ENCODE measurements at places on chromosomes 6 and 20.

GRCh38 chr6:145823328-145823944 is 8.8 kb upstream of the FBXO30 start:
- no peak for DNase-seq

GRCh38 chr6:28490205-28490890 is 25.2 kb downstream of the GPX6 start:
- DNase-seq: no peak

GRCh38 chr20:52084727-52085126 is 106.9 kb downstream of the ZFP64 start:
- no peak for DNase-seq

GRCh38 chr20:49326026-49326425 is 48.2 kb upstream of the ZNFX1 start:
- DNase-seq: no peak

DNA sequence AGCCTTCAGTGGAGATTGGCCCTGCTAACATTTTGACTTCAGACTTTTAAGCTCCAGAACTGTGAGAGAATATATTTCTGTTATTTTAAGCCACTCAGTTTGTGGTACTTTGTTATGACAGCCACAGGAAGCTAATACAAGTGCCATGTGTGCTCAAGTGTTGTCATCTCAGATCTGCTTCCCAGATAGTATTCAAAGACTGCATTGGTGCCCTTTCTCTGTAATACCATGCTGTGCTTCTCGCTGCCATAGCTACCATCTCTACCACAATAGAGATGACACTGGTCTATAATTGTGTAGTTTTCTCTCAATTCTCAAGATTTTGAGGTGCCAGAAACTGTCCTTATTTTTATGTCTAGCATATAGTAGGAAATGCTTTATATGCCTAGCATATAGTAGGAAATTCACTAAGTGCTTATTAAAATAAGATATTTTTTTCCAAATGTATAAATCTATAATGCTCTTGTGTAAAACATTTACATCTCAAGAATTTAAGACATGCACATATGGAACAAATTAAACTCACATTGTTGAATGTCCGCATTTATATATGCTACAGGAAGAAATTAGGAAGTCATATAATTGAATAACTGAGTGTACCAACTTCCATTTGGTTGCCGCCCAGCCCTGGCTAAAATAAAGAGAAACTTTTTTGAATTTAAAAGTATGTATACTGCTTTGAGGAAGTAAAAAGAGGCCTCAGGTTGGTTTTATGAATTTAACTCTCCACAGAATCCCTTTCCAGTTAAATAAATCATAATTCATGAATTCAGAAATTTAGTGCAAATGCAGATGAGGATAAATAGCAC is 77.6 kb downstream of the TPBG start:
- no peak for DNase-seq

DNA sequence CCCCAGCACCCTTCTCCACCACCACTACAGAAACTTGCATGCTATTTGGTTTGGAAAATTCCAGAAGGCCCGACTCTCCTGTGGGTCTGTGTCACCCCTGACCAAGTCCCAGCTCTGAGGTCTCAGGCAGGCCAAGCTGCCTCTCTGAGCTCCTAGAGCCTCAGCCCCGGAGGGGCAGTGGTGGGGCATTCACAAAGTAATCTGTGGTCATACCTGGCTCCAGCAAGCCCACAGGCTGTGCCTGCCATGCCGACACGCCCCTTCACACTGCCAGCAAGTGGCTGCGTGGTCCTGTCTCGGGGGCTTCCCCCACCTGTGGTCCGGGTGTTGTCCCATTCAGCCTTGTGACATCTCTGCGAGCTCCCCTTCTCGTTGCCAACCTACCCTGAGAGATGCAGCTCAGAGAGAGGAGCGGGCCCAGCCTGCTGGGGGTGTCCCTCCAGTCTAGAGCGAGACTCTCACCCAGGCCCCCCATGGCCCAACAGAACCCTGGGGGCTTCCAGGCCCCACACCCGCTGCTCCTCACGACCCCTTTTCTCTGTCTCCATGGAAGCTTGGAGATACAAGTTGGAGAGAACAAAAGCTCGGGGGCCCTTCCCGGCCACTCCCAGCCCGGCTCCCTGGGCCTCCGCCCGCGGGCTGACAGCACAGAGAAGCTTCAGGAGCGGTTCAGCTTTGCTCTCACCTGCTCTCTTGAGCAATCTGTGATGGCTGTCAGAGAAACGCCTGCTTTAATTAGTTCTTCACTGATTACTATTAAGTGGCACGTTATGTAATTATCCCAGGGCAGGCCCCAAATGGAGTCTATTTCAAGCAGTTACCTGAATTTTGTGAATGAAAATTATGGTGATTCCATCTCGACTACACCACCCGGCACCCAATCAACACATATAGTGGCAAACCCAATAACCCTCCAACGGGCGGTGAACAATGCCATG is 147.7 kb upstream of the PHACTR3 start:
- DNase-seq: no peak

DNA sequence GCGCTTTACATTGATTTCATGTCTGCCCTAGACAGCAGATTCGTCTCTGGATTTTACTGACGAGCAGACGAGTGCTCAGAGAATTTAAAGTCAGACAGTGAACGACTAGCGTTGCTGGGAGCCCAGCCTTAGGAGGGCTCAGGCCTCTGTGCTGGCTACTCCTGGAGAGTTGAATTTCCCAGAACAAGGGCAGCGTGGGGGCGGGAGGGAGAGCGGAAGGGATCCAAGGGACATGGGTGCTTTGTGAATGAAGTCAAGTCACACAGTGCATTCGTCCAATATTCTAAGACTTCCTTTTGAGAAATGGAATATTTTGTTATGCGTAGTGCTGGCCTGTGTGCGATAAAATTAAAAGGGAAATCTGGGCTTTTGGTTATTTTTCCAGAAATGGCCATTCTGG is 126.5 kb downstream of the MYLK4 start:
- DNase-seq: no peak

DNA sequence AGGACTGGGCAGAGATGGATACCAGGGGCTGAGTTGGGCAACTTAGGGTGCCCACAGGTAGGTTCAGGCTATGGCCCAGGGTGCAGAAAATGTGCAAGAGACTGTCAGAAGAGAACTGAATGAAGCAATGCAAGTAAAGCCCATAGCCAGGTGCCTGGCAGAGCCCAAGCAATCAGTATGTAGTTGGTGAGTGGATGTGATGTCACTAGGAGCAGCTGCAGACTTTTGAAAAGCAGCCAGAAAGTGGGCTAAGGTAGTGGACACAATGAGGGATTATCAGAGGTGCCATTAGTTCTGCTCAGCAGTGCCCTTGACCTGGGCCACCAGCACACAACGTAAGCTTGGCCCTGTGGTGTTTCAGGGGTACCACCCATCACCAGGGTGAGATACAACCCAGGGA is 135.3 kb downstream of the SOBP start:
- DNase-seq: no peak

- DNase-seq: no peak
Measured at GRCh38 chr20:13331536-13331935, 110.5 kb downstream of the ISM1 start.

DNA sequence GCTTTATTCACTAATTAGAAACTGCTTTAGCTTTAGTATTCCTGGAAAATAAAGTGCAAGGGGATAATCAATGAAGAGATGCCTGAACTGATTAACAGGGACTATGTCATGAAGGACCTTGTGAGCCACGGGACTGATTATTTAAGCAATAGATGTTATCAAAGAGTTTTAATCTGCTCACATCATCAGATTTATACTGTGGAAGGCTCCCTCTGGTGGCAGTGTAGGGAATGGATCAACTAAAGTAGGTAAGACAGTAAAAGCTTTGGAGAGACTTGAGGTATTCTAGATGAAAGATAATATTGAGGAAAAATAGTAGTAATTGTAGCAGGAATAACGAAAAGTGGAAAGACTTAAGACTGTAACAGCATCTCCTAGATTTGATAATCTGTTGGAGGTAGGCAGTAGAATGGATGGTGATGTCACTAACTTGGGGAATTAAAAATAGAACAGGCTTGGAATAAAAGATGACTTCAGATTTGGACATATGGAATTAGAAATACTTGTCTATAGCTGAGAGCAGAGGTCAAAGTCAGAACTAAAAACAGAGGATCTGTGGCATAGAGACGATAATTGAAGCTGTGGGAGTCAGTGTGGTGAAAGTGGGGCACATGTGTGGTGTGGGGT is 80.3 kb upstream of the HTR1E start:
- DNase-seq: peak; percentile 13

GRCh38 chr20:1973601-1974440 is 20.0 kb downstream of the PDYN start:
- DNase-seq: no peak

DNA sequence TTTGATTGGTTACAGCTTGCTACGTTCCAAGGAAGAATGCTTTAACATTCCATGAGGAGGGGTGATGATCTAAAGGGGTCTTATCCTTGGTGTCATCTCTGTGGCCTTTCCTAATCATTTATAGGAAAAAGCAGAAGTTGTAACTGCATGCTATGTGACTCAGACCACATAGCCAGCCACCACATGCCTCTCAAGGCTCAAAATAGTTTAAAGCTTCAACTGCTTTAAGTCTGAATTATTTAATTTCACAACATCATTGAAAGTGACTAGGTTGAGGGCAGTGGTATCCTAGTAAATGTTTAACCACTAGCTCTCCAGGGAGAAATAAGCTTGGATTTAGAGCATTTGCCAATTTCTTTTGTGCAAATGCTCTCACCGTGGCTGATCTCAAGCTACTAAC is 29.7 kb downstream of the MC3R start:
- no peak for DNase-seq

- peak; percentile 33 for DNase-seq
Measured at GRCh38 chr20:48787861-48788375, 39.9 kb downstream of the PREX1 start.

- no peak for DNase-seq
Measured at GRCh38 chr20:4949833-4950178, 51.5 kb downstream of the SLC23A2 start.

GRCh38 chr6:108350528-108350927 is 55.7 kb downstream of the AFG1L start:
- DNase-seq: no peak

Measured in stromal cell of bone marrow (primary cell).